Ammon's horn (tissue), 1 donor: ENCODE measurements at places on chromosomes 7 and 10.
A peak's percentile ranks its signal among the peaks of the same experiment; 100 is the strongest.

DNA sequence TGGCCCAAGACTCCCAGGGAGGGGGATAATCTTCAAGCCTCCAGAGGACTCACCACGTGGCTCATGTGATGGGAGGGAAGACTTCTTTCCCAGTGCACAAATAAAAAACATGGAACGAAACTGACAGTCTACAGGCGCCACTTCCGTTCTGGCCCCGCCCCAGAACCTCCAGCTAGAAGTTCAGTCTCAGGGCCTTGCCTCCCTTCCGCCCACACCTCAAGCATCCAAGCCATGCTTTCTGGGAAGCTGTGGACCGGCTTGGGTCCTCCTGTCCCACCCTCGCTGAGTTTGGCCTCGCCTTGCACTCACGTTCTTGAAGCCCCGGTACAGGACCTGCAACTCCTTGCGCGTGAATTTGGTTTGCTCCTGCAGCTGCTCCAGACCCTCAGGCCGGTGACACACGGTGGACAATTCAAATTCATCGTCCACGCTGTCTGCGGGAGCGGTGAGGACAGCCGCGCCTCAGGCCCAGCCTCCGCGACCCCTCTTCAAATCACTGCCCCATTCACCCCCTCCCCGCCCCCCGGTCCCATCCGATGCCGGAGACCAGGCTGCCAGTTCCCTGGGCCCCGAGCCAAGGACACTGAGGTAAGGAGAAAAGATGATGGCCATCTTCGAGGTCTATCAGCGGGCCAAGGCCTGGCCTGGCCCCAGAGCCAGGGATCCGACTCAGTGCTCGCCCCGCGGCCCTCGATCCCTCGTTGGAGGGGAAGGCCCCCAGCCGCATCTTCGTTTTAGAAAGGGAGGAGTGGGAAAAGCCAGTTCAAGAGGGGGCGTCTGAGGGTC lies 10.7 kb upstream of the OGA start:
- no peak for DNase-seq

GRCh38 chr10:119352807-119353206 lies 145.4 kb downstream of the GRK5 start:
- no peak for DNase-seq

- DNase-seq: peak; percentile 75
Measured at GRCh38 chr7:31027161-31027965, 24.7 kb upstream of the ADCYAP1R1 start.

- DNase-seq: no peak
Measured at GRCh38 chr10:128018236-128018635, 108.0 kb downstream of the MKI67 start.

- no peak for DNase-seq
Measured at GRCh38 chr7:19290968-19291367, 145.7 kb upstream of the FERD3L start.

GRCh38 chr7:144011458-144012230 lies 11.5 kb downstream of the OR6B1 start:
- DNase-seq: peak; percentile 10

- peak; percentile 61 for DNase-seq
Measured at GRCh38 chr7:7051206-7051877, 131.0 kb upstream of the C1GALT1 start.

- DNase-seq: peak; percentile 82
Measured at GRCh38 chr7:37920305-37920848, at the start of gene EPDR1. Gene EPDR1, plus strand, starts transcription at chr7:37920640. Its CDS starts 300 bp downstream, at chr7:37920940.

- DNase-seq: peak; percentile 35
Measured at GRCh38 chr10:80202934-80203834, 2.2 kb downstream of the ANXA11 start.

GRCh38 chr7:85130702-85131101 lies 56.2 kb downstream of the SEMA3D start:
- no peak for DNase-seq

DNA sequence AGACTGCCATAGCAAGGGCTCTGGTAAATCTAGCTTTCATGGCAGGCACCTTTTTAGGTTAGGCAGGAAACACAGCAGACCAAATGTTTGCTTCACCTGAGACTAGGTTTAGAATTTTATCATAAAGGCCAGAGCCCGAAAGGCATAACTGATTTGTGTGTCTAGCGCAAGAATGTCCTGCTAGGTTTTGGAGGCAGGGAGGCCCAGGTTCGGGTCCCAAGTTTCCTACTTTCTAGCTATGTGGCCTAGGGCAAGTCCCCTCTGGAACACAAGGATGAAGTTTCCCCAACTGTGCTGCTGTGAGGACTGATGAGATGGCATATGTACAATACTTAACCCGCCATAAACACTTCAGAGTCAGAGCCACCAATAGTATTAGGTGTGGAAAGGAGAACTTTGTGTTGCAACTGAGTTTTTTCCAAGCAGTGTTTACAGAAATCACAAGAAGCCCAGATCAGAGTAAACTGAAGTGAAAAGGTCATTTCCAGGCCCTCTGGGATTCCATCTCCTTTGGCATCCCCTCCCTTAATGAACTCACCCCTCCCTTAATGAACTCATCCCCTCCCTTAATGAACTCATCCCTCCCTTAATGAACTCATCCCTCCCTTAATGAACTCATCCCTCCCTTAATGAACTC lies 244.9 kb downstream of the SKAP2 start:
- DNase-seq: no peak

GRCh38 chr7:133139350-133139749 lies 57.5 kb upstream of the CHCHD3 start:
- no peak for DNase-seq

DNA sequence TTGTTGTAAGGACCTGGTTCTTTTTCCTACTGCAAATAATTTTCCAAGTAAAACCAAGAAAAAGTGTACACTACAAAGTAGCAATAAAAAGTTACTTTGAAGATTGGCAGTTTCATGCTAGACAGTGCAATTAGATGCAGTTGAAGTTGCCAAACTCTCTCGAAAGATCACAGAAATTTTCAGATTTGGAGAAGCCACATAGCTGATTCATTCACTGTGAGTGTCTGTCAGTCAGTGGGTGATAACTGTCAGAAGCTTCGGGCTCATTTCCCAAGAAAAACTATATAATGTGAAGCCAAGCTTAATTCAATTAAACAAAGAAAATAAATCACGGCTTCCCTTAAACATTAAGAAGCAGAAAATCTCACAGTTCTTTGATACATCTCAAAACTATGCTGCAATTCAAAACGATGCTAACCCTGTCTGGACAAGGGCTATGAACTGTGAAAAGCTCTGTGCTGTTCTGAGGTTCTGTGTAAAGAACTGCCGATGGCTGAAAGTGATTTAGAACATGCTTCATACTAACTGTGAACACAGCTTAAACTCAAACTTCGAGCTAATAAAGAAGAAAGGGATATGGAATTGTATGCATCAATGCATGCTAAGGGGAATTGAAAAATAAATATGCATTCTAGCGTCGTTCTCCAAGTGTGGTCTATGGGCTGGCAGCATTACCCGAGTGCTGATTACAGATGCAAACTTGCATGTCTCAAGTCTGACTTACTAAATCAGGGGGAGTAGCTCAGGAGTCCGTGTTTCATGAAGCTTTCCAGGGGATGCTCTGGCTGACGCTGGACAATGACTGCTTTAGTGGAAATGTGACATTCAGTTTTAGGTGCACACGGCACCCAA lies 557.4 kb downstream of the CALN1 start:
- no peak for DNase-seq

DNA sequence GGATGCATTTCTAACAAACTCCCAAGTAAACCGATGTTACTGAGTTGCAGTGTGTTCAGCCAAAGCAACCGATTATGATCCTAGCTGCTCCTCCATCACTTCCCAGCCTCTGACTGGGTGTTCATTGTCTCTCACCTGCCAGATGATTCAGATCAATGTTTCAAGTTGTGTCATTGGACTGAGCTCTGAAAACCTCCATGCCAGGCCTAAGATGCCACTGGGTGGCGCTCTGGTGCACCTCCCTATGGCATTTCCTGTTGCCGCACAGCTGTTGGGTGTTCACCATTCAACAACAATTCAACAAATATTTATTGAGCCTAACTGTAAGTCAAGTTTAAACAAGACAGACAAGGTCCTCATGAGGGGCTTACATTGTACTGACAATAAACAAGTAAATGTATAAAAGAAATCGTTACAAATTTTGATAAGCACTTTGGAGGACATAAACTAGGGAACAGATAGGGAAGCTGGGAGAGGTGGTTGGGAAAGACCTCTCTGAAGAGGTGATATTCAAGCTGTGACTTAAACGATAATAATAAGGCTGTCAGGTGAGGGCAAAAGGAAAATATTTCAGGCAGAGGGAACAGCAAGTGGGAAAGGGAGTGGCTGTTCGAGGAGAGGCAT lies 22.8 kb downstream of the RGR start:
- no peak for DNase-seq

GRCh38 chr7:88344956-88345832 lies 38.5 kb upstream of the STEAP4 start:
- peak; percentile 80 for DNase-seq

- DNase-seq: no peak
Measured at GRCh38 chr7:157412021-157412443, 75.2 kb downstream of the DNAJB6 start.

DNA sequence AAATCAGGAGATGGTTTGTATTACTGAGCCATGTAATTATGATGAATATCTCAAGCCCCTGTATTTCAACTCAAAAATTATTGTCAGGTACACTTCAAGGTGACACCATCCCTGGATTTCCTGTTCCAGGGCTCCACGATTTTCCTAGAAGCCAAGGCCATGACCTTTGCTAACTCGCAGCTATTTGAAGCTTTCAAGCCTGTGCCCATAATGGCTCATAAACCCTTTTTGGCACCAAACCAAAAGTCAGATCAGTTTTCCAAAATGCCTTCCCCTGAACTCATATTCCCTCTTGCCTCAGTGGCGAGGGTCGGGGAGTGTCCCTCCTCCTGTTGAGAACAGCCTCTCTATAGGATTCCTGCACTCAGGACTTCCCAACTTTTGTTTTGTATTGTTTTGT lies 70.8 kb downstream of the HIP1 start:
- no peak for DNase-seq

- peak; percentile 66 for DNase-seq
Measured at GRCh38 chr10:103197174-103197573, 4.1 kb upstream of the NT5C2 start.

GRCh38 chr7:104963991-104964385 lies 50.0 kb upstream of the KMT2E start:
- no peak for DNase-seq

DNA sequence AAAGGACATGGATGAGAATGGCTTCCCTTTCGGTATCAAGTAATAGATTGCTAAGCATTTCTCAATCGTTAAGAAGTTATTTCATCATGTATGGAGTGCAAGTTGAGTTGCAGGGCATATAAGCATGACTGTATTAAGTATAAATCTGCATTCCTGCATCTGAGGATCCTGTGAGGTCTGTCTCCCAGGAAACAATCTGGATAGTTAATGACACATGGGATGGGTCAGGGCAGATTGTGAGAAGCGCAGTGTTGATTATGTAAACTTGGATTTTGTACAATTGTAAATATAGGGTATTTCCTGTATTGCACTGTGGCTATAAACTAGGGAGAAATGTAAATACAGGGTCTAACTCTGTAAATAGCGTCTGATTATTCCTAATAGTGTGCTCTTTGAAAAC lies 102.6 kb downstream of the PLXDC2 start:
- no peak for DNase-seq

DNA sequence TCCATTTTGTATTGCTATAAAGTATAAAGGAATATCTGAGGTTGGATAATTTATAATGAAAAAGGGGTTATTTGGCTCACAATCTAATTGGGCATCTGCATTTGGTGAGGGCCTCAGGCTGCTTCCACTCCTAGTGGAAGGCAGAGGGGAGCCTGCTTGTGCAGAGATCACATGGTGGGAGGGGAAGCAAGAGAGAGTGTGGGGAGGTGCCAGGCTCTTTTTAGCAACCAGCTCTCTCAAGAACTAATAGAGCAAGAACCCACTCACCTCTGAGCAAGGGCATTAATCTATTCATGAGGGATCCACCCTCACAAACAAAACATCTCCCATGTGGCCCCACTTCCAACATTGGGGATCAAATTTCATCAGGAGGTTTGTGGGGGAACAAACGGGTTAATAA lies 64.6 kb downstream of the OGDH start:
- no peak for DNase-seq

GRCh38 chr7:159091480-159092475 lies 52.9 kb downstream of the VIPR2 start:
- no peak for DNase-seq

DNA sequence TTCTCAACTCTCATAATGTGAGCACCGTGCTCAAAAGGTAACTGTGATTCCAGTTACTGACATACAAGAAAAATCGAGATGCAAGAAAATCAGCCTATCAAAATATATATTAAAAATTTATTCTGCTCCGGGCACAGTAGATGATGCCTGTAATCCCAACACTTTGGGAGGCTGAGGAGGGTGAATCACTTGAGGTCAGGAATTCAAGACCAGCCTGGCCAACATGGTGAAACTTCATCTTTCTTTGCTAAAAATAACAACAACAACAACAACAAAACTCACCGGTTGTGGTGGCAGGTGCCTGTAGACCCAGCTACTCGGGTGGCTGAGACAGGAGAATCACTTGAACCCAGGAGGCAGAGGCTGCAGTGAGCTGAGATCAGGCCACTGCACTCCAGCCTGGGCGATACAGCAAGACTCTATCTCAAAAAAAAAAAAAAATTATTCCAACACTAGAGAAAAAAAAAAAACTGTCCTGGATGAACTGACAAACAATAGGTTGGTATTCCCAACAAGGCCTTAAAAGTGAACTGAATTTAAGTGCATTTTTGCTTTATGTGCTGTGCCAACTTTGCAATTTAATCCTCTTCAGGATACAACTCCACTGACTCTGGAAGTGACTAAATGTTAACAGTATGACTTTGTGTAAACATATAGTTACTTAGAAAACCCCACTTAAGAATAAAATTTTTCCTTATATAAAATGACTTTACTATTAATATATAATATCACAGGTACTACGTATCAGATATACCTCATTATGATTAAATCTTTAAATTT lies 51.1 kb downstream of the JMJD1C start:
- no peak for DNase-seq

- DNase-seq: peak; percentile 53
Measured at GRCh38 chr10:117609095-117609795, 66.7 kb downstream of the EMX2 start.

- peak; percentile 37 for DNase-seq
Measured at GRCh38 chr7:67550801-67551436, 554.3 kb downstream of the TYW1 start.

- no peak for DNase-seq
Measured at GRCh38 chr7:47298636-47299035, 283.3 kb downstream of the TNS3 start.

DNA sequence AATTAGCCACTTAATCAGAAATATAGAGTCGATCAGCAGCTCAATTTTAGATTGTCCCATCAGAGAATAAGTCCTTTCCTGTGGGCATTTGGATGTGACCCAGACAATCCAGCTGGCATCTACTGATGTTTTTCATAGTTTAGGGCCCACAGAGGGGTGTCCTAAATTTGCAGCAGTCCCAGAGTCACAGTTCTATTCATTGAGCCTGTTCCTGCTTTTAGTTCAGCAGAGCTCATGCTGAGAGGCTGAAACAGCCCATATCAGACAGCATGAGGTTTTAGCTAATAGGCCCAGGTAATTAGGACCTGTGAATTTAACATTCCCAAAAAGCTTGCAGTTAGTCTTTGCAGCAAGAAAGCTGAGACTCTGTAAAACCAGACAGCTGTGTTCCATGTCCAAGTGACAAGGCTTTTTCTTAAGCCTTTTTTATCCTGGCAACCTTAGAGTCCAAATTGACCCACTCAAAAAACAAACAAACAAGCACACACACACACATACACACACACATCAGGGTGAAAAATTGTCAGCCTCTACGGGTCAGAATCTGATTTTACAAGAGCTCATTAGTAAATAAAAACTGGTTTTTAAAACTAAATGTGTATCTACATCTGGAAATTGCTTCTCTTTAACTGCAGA lies 33.7 kb downstream of the ANKIB1 start:
- no peak for DNase-seq

- DNase-seq: no peak
Measured at GRCh38 chr10:95691281-95691680, 2.4 kb downstream of the TCTN3 start.
